Lung (tissue), 17 donors: ENCODE measurements at places on chromosomes 6 and 20.

DNA sequence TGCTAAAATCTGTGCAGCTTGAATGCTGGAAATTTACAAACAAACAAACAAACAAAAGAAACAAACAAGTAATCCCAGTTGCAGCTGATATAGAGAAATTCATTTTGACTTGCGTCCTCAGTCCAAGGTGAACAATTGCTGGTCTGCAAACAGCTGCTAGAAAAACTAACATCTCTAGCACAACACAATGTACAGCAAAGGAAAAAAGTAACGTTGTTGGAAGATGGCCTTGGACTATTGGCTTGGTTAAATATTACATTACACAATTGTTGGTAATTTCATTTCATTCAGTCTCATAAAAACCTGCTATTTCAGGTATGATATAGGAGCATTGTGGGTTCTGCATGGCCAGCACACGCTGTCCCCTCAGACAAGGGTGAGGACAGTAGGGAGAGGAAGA lies 50.0 kb downstream of the STMND1 start:
- DNase-seq, result no peak

DNA sequence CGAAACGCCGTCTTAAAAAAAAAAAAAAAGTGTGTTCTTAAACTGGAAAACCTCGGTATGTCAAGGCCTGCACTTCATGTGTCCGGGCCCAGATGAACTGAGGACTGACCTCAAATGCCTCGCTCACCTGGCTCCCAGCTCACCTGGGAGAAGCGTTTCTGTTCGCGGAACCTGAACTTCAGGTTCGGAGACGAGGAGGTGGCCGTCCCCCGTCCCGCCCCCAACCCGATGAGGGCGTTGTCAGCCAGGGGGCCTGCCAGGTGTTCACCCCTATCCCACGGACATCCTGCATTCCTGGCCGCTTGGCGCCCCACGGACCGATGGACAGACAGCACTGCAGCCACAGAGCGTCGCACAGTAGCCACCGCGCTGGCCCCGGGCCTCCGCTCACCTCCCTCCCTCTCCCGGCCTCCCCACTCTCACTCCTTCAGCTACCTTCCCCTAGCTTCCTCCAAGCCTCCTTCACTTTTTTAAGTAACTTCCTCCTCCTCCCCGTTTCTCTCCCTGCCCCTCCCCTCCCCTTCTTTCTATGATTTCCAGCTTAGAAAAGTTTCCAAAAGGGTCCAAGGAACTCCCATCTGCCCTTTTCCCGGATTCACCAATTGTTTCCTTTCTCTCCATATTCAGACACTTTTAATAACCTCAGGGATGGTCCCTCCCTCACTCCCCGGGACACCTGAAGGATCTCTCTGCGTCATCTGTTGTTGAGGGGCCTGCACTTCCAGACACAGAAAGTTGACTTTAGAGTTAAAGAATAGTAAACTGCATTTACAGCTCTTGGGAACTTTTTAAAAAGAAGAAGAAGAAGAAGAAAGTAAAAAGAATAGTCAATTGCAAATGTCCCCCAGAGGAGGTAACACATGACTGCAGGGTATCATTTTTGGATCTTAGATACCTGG lies 22.7 kb upstream of the MCM3 start:
- peak; percentile 60 for DNase-seq

- no peak for DNase-seq
These were observed 16.7 kb downstream of the COL11A2 start for GRCh38 chr6:33175436-33176069.

DNA sequence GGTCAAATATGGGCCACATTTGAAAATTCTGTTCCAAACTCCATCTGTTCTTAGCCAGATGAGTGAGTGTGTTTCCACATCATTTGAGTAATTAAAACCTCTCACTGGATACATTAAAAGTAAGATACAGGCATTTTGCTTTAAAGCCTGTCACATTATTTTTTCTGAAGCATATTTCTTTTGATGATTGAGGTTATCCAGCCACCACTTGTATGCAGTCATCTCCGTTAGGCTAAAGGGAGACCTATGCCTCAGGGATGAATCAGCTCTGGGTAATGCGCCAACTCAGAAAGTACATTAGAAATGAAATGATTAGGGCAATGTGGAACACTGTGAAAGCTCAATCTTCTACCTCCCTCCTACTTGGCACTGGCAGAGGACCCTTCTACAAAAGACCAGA lies 90.7 kb downstream of the SNAP25 start:
- no peak for DNase-seq

GRCh38 chr6:46898006-46898405 lies 23.7 kb downstream of the ADGRF5 start:
- no peak for DNase-seq

DNA sequence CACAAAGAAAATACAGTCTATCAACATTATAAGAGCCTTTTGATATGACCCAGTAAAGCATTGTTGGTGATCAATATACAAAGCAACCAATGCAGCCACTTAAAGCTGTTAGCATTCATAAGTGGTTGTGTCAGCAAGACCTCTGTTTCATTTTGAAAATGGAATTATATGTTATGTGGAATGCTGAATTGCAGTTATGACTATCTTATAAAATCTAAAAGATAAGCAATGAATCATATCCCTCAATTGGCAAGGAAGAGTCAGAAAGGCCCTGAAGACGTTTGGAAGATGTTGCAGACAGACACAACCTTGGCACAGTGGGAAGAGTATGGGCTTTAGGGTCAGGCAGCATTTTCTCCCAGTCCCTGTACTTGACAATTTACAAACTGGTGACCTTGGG lies 93.8 kb upstream of the RNF217 start:
- DNase-seq, result no peak

GRCh38 chr20:3651204-3651962 lies 11.8 kb downstream of the GFRA4 start:
- DNase-seq, result no peak

DNA sequence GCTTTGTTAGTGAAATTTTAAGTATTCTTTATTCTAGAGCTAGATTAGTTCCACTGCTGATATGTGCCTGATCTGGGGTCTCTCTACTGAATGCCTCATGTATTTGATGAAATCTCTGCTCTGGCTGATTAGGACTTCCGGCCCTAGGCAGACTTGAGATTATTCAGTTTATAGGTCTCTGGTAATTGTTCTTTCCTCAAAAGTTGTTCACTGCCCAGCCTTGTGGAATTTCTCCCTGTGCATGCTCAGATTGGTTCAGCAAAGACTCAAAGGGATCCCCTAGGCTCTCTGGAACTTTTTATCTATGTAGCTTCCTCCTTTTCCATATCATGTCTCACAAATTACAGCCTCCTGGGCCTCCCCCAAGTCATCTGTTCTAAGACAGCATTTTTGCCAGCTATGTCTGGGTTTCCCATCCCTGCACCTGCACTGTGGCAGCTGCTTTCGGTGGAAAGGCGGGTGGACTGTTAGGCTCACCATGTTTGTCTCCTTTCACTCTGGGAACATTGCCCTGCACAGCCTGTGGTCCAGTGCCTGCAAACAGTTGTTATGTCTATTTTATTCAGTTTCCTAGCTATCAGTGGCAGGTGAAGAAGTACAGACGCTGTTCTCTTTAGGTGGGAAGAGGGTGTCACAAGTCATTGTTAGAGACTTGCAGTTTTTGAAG lies 73.7 kb downstream of the RPP40 start:
- no peak for DNase-seq

GRCh38 chr6:119043265-119043664 lies 35.2 kb downstream of the FAM184A start:
- DNase-seq, result no peak

GRCh38 chr6:13559251-13559650 lies 15.2 kb upstream of the SIRT5 start:
- no peak for DNase-seq

- peak; percentile 61 for DNase-seq
These were observed 210.7 kb downstream of the BCAS1 start for GRCh38 chr20:53859684-53860083.

DNA sequence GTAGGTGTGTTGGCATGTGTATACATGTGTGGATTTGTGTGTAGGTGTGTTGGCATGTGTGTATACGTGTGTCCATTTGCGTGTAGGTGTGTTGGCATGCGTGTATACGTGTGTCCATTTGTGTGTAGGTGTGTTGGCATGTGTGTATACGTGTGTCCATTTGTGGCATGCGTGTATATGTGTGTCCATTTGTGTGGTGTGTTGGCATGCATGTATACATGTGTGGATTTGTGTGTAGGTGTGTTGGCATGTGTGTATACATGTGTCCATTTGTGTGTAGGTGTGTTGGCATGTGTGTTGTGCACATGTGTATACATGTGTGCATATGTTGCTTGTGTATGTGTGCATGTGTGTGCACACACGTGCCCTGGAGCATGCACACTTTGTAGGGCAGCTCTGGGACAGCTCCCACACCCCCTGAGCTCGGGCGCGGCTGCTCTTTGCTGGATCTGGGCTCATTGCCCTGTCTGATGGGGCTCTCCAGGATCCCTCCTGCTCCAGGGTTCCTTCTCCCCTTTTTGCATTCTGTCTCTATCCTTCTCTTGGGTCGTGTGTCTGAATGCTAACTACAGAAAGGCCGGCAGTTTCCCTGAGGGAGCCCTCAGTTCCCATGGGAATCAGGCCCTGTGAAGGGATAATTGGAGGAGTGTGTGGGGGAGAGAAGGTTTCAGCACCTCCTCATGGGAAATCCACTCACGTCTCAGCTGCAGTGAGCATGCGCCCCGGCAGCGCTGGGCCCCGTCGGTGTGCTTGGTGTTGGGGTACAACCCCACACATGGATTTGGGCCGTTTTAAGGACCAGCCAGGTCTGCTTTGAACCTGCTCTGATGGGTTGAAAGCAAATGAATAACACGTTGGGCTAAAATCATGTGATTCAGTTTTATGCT lies 102.0 kb downstream of the ERMARD start:
- no peak for DNase-seq

GRCh38 chr6:38549180-38549579 lies 90.5 kb downstream of the BTBD9 start:
- no peak for DNase-seq

GRCh38 chr6:39812496-39812852 lies 20.3 kb downstream of the DAAM2 start:
- DNase-seq, result no peak

GRCh38 chr20:2244993-2245392 lies 50.8 kb upstream of the TGM3 start:
- no peak for DNase-seq

DNA sequence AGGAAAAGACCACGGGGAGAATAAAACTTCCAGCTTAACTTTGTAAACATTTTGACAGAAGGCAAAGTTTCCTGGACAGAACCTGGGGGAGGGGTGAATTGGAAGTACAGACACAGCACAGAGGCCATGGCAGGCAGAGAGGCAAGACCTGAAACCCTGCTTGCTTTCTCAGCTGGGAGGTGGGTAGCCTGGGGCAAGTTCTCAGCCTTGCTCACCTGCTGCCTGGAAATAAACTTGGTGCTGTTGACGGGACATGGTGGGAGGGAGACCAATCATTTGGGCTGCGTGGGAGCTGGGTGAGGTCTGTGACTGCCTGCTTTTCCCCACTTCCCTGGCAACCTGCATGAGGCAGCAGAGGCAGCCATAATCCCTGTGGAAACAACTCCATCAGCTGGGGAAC lies 221.3 kb downstream of the MOXD1 start:
- no peak for DNase-seq

DNA sequence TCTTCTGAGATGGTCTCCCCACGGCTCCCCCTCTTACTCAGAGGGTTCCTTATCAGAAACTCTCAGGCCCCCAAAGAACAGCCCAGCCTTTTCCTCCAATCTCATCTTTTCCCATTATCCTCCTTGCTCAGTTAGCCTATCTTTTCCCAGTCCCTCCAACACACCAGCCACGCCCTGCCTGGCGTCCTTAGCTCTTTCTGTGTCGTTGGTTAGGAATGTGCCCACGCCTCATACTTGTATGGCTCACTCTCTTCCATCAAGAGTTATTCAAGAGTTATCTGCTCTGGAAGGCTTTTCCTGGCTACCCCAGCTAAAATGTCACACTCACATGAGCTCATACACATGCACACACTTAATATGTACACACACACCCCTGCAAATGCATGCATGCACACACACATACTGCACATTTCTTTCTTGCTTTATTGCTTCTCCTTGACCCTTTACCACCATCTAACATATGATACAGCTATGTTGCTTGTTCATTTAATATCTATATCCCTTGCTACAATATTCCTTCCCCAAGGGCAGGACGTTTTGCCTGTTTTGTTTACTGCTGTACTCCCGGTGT lies 37.6 kb downstream of the SLC2A10 start:
- no peak for DNase-seq

DNA sequence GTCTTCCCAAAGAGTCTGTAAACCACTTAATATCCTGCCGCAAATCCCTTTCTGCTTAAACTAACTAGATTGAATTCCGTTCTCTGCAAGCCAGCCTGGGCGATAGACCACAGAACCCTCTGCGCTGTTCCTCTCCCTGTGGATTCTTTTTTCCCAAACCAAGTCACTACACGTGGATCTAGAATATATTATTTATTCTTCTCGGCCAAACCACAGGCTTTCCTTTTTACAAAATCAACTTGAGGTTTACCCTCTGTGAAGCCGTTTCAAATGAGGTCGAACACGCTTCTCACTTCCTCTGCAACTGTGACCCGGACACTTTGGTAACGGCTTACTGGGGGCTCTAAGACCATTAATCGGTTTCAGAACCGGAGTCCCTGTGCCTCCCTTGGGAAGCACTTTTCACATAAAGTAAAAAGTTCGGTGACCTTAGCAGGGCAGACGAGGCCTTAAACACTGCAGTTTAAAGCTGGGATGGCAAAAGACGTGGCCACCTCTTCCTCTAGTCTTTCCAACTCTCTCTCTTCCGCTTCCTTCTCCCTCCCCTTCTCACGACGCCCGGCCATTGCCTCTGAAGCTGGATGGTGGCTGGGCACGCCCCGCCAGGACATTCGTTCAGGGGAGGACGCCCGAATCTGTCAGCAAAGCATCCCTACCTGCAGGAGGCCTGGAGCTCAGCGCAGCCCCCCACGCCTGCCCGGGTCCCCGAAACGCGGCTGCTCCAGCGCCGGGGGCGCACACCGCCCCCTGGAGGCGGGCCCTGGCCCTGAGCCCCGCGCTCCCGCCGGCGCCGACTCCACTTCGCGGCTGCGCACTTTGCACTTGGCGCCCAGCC lies 55.0 kb upstream of the FOXC1 start:
- peak; percentile 85 for DNase-seq

DNA sequence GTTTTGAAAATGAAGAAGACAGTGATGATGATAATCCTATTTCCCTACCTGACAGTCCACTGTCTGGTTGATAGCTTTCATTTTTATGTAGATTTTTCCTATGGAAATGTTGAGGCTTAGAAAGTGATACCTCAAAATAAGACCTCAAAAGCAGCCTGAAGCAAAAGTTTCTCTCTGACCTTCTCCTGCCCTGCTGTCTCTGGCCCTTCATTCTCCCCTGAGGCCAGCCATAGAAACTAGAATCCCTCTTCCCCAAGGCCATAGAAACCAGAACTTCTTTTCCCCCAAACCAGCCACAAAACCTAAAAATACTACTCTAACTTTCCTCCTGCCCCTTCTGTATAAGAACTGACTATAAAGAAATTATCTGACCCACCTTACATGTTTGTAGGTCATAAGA lies 52.6 kb upstream of the GCM1 start:
- DNase-seq, result no peak
